Gastrocnemius medialis (tissue), 4 donors: ENCODE measurements at places on chromosomes 2 and 18.
A peak's percentile ranks its signal among the peaks of the same experiment; 100 is the strongest.

- no peak overlapping the region for H3K4me3 ChIP-seq
- no peak for DNase-seq
- H3K36me3 ChIP-seq = no peaks in the 10 kb centered on the region
- H3K27me3 ChIP-seq = peaks cover 35% of the 10 kb centered on the region
- H3K4me1 ChIP-seq = no peaks in the 10 kb centered on the region
- no peak overlapping the region for H3K27ac ChIP-seq
Measured at GRCh38 chr2:16012626-16013358, 72.4 kb downstream of the MYCN start.

DNA sequence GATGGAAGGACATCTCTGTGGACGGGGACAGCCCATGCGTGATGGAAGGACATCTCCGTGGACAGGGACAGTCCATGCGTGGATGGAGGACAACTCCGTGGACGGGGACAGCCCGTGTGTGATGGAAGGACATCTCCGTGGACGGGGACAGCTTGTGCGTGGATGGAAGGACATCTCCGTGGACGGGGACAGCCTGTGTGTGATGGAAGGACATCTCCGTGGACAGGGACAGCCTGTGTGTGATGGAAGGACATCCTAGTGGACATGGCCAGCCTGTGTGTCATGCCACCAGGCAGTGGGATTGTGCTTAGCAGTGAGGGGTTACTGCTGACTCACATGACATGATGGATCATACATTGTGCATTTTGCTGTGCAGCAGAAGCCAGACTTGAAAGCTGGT lies 30.0 kb upstream of the NFATC1 start:
- no peaks in the 10 kb centered on the region for H3K4me1 ChIP-seq
- no peak overlapping the region for H3K27ac ChIP-seq
- no peak overlapping the region for H3K4me3 ChIP-seq
- peaks cover 16% of the 10 kb centered on the region for H3K36me3 ChIP-seq
- no peaks in the 10 kb centered on the region for H3K27me3 ChIP-seq
- DNase-seq = no peak

- no peak overlapping the region for H3K27ac ChIP-seq
- no peak for DNase-seq
- H3K4me3 ChIP-seq = no peak overlapping the region
- peaks cover 5% of the 10 kb centered on the region for H3K27me3 ChIP-seq
Measured at GRCh38 chr18:76232010-76232409, 263.0 kb downstream of the ZNF516 start.

- H3K36me3 ChIP-seq = no peaks in the 10 kb centered on the region
- peak overlapping the region; percentile 64 for H3K27ac ChIP-seq
- H3K4me3 ChIP-seq = no peak overlapping the region
- no peaks in the 10 kb centered on the region for H3K27me3 ChIP-seq
Measured at GRCh38 chr2:54572262-54572635, 116.1 kb downstream of the SPTBN1 start.

DNA sequence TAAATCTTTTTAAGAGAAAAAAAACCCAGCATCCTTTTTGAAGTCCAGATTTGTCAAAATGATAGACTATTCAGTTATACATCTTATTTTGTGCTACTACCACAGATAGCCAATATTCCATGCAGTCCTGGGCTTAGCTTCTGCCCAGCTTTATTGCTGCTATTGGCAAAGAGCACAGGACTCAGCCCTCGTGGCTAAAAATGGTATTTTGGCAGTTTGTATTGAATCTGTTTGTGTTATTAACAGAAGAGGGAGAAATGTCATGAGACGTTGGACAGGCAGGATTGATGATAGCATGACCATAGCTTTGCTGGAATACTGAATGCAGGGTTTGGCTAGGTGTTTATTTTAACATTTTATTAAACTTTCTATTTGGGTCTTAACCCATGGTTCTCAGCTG lies 19.4 kb downstream of the ELAC1 start:
- H3K27ac ChIP-seq = peak overlapping the region; percentile 46
- peaks cover 23% of the 10 kb centered on the region for H3K4me1 ChIP-seq
- no peak for DNase-seq
- peaks cover 7% of the 10 kb centered on the region for H3K36me3 ChIP-seq
